Esophagus muscularis mucosa (tissue), 4 donors: ENCODE measurements at places on chromosomes 5 and 9. TPM values are rescaled to one million over a fixed set of nuclear protein-coding genes. Genes with fewer than 3 reads are reported as not detected.

GRCh38 chr9:25752398-25752797, 74.2 kb upstream of the TUSC1 start:
- no peaks in the 10 kb centered on the region for H3K27me3 ChIP-seq
- H3K4me3 ChIP-seq, result no peak overlapping the region
- H3K36me3 ChIP-seq, result no peaks in the 10 kb centered on the region

DNA sequence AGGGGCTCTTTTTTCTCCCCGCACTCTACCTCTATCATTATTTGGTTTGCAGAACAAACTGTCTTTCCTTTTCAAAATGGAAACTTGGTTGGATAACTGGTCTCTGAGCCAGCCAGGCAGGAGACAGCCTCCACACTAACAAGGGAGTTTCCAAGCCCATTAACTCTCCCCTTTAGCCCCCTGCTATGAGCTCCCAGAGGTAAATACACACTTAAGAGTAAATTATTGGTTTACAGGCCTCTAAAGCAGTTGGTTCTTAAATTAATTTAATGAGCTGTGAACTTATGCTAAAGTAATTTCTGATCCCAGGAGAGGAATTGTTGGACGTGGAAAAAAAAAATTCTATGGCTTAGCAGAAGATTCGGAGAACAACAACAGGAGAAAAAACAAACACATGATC, 30.3 kb downstream of the EPB41L4A start:
- no peaks in the 10 kb centered on the region for H3K4me1 ChIP-seq
- no peak for DNase-seq
- no peak overlapping the region for H3K4me3 ChIP-seq
- no peaks in the 10 kb centered on the region for H3K27me3 ChIP-seq

- no peak overlapping the region for H3K4me3 ChIP-seq
- no peaks in the 10 kb centered on the region for H3K36me3 ChIP-seq
- no peaks in the 10 kb centered on the region for H3K4me1 ChIP-seq
- no peak for DNase-seq
- H3K27me3 ChIP-seq, result no peaks in the 10 kb centered on the region
- H3K27ac ChIP-seq, result no peak overlapping the region
Measured at GRCh38 chr5:79526928-79527327, 13.0 kb upstream of the HOMER1 start.

CTXN3 gene
- not detected for total RNA-seq

GRCh38 chr5:77221115-77221514, 10.6 kb downstream of the PDE8B start:
- H3K4me1 ChIP-seq, result no peaks in the 10 kb centered on the region
- H3K27ac ChIP-seq, result no peak overlapping the region
- no peak for DNase-seq
- no peaks in the 10 kb centered on the region for H3K27me3 ChIP-seq
- H3K4me3 ChIP-seq, result no peak overlapping the region
- H3K36me3 ChIP-seq, result no peaks in the 10 kb centered on the region

DNA sequence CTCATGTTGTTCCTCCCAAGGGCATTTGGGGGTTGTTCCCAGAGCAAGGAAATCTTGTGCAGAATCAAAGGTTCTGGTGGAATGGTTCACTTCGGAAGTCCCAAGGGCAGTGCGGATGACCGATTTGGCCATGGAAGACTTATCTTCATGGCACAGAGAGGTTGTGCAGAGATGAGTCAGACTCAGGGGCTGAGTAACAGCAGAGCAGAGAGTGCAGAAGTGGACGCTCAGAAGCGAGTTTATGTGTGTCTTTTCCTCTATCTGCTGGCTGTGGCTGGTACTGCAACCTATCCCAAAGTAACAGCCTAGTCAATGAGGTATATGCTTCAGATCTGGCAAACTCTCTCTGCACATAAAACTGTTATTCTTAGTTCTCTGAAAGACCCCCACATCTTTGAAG, 118.1 kb downstream of the DPYSL3 start:
- no peak overlapping the region for H3K4me3 ChIP-seq
- peaks cover 39% of the 10 kb centered on the region for H3K4me1 ChIP-seq
- peaks cover 28% of the 10 kb centered on the region for H3K36me3 ChIP-seq
- H3K27ac ChIP-seq, result peak overlapping the region; percentile 55
- no peaks in the 10 kb centered on the region for H3K27me3 ChIP-seq
- DNase-seq, result no peak

PALM2AKAP2 gene
- total RNA-seq, result 8.1 TPM

- H3K4me3 ChIP-seq, result no peak overlapping the region
- no peaks in the 10 kb centered on the region for H3K4me1 ChIP-seq
- H3K27ac ChIP-seq, result no peak overlapping the region
Measured at GRCh38 chr5:98700730-98701129, 72.7 kb upstream of the RGMB start.

DNA sequence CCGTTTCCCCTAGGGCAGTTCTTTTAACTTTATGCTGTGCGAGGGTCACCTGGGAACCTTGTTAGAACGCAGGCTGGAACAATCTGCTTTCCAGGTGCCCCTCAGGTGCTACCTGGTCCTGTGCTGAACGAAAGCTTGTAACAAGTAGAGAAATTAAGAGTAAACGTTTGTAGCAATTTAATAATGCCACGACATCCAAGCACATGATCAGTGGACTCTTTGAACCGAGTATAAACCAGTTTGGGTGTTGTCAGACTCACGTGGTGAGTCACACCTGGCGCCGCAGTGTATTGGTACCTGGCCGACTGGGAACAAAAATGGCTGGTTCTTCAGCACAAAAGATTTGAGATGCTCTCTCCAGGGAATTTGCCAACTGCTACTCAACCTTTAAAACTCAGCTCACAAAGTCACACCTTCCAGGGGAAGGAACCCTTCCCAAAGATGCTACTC, 926 bp upstream of the MYO10 start:
- no peak for DNase-seq
- H3K36me3 ChIP-seq, result no peaks in the 10 kb centered on the region
- peaks cover 21% of the 10 kb centered on the region for H3K27me3 ChIP-seq
- peak overlapping the region; percentile 73 for H3K4me3 ChIP-seq

GRCh38 chr5:109105631-109106267, 304.0 kb downstream of the PJA2 start:
- H3K27ac ChIP-seq, result no peak overlapping the region
- H3K4me3 ChIP-seq, result no peak overlapping the region
- no peak for DNase-seq
- H3K27me3 ChIP-seq, result no peaks in the 10 kb centered on the region
- peaks cover 4% of the 10 kb centered on the region for H3K4me1 ChIP-seq

GRCh38 chr9:116501871-116502270, 185.2 kb upstream of the TRIM32 start:
- H3K36me3 ChIP-seq, result no peaks in the 10 kb centered on the region
- no peak overlapping the region for H3K4me3 ChIP-seq
- no peaks in the 10 kb centered on the region for H3K4me1 ChIP-seq

DTWD2 gene
- total RNA-seq, result 8.2 TPM

- H3K27ac ChIP-seq, result peak overlapping the region; percentile 99
- H3K4me1 ChIP-seq, result peaks cover 83% of the 10 kb centered on the region
- no peak overlapping the region for H3K4me3 ChIP-seq
- H3K36me3 ChIP-seq, result no peaks in the 10 kb centered on the region
- DNase-seq, result no peak
- no peaks in the 10 kb centered on the region for H3K27me3 ChIP-seq
Measured at GRCh38 chr5:32165597-32165996, 8.5 kb downstream of the GOLPH3 start.

SPATA31C1 gene
- not detected for total RNA-seq

DNA sequence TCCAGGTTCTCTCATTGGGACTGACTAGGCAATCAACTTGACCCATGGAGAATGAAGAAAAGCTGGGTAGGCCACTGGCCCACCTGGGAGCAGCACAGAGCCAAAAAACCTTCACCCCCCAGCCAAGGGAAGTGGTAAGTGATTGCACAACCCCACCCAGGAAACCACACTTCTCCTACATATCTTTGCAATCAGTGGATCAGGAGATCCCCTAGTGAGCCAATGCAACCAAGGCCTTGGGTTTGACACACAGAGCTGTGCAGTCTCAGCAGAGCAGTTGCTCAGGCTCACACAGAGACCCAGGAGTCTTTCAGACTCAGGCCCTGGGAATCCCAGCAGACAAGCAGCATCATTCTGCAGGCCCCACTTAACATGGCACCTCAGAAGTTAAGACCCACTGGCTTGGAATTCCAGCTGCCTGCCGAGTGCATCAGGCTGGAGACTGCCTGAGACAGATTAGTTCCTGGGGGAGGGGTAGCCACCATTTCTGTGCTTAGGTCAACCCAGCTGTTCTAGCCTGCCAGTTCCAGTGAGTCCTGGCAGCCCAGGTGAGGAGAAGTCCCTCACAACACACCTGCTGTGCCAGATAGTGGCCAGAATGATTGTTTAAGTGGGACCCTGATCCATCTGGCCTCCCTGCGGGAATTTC, 136.4 kb downstream of the SAXO1 start:
- no peaks in the 10 kb centered on the region for H3K4me1 ChIP-seq
- H3K27ac ChIP-seq, result no peak overlapping the region
- peaks cover 22% of the 10 kb centered on the region for H3K36me3 ChIP-seq
- no peaks in the 10 kb centered on the region for H3K27me3 ChIP-seq
- H3K4me3 ChIP-seq, result no peak overlapping the region

DNA sequence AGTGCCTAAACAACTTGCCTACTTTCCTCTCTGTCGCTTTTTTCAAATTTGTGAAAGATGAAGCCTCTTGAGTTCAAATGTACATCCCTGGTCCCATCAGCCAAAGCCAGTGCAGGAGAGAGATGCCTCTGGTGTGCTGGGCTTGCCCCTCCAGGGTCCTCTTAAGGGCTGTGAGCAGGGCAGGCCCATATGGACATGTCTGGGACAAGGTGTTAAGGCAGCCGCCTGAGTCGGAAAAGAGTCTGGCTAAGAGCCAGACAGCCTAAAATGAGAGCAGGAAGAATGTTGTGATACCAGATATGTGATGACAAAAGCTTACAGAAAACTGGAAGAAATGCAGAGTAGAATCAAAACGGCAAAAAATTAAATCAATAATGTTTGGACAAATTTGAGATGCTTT, 72.5 kb downstream of the APTX start:
- DNase-seq, result no peak
- no peak overlapping the region for H3K27ac ChIP-seq
- H3K27me3 ChIP-seq, result no peaks in the 10 kb centered on the region
- no peak overlapping the region for H3K4me3 ChIP-seq
- H3K36me3 ChIP-seq, result no peaks in the 10 kb centered on the region

GRCh38 chr5:88659529-88660263, 223.3 kb downstream of the MEF2C start:
- no peaks in the 10 kb centered on the region for H3K36me3 ChIP-seq
- H3K4me3 ChIP-seq, result no peak overlapping the region
- no peaks in the 10 kb centered on the region for H3K27me3 ChIP-seq
- peak; percentile 79 for DNase-seq
- no peak overlapping the region for H3K27ac ChIP-seq
- peaks cover 21% of the 10 kb centered on the region for H3K4me1 ChIP-seq

DAB2IP gene
- 70.4 TPM for total RNA-seq

- DNase-seq, result peak; percentile 80
- H3K36me3 ChIP-seq, result no peaks in the 10 kb centered on the region
- no peak overlapping the region for H3K4me3 ChIP-seq
- H3K4me1 ChIP-seq, result no peaks in the 10 kb centered on the region
Measured at GRCh38 chr5:157188270-157188669, 7.6 kb downstream of the ITK start.

DMGDH gene
- total RNA-seq, result 4.2 TPM

- H3K4me1 ChIP-seq, result peaks cover 20% of the 10 kb centered on the region
- peak overlapping the region; percentile 23 for H3K4me3 ChIP-seq
- no peaks in the 10 kb centered on the region for H3K36me3 ChIP-seq
- DNase-seq, result no peak
- H3K27me3 ChIP-seq, result no peaks in the 10 kb centered on the region
Measured at GRCh38 chr9:107480386-107480789, 9.2 kb downstream of the KLF4 start.

- DNase-seq, result no peak
- no peaks in the 10 kb centered on the region for H3K36me3 ChIP-seq
- H3K27ac ChIP-seq, result peak within 1 kb of the TSS; percentile 73
- peaks cover 72% of the 10 kb centered on the region for H3K4me1 ChIP-seq
- no peaks in the 10 kb centered on the region for H3K27me3 ChIP-seq
Measured at GRCh38 chr9:73151653-73152542, at the start of gene ANXA1. ANXA1 (plus strand) TSS chr9:73151865; CDS start chr9:73158536, 6,671 bp downstream.

ADAMTS2 gene
- 31.8 TPM for total RNA-seq

DNA sequence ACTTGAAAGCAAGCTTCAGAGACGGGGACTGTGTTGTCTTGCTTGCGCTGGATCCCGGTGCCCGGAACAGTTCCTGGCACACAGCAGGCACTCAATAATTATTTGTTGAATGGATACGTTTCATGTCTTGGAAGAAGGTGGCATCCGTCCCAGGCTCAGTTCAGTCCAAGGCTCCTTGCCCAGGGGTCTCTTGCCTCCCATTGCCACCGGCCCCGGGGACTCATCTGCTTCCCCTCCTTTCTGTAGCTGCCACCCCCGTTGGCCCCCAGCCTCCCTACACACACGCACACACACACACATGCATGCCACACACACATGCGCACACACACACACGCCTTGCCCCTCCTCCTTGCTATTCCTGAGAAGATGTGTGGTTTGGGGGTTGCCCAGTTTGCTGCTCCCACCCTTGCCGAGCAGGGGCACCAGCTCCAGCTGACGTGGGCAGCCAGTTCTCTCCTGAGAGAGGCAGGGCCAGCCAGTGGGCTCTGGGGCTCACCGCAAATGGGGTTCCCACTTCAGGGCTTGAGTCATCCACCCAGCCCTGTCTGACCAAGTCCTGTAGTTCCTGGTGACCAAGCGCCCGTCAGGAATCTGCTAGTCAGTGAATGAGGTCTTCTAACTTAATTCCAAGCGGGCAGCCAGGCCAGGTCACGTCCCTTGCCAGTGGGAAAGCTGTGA, 41.8 kb downstream of the HK3 start:
- no peak for DNase-seq
- no peaks in the 10 kb centered on the region for H3K36me3 ChIP-seq
- no peak overlapping the region for H3K27ac ChIP-seq
- H3K27me3 ChIP-seq, result peaks cover under 1% of the 10 kb centered on the region
- H3K4me1 ChIP-seq, result no peaks in the 10 kb centered on the region

DNA sequence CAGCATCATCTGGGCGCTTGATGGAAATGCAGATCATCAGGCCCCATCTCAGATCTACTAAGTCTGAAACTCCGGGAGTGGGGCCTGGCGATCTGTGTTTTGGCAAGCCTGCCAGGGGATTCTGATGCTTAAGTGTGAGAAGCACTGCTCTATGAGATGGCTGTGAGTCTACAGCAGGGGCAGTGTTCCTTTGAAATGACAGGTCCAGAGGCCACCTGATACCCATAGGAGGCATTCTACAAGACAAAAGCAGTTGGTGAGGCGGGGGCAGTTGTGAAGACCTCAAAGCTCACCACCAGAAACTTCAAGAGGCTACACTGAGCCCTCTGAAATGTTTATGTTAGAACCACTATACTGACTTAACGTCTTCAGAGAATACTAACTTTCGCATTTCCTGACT, 86.9 kb upstream of the SPATA31D4 start:
- DNase-seq, result no peak
- no peak overlapping the region for H3K4me3 ChIP-seq
- H3K36me3 ChIP-seq, result no peaks in the 10 kb centered on the region
- peak overlapping the region; percentile 4 for H3K27ac ChIP-seq
- peaks cover 12% of the 10 kb centered on the region for H3K4me1 ChIP-seq

DNA sequence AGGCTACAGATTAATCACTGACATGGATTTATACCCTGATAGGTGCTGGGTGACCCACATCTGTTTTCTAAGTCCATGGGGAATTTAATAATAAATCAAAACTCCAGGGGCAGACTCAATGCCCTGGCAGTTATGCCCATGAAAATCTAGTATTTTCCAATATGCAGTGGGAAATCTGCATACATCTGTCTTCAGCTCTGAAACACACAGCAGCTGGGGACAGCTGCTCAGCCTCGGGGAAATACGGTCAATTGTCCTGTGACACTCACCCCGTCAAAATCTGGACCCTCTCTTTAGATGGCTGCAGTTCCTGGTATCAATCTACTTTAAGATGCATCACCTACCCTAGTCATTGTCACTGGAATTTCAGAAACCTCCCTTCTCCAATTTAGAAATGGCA, 12.7 kb upstream of the C1QTNF3 start:
- no peaks in the 10 kb centered on the region for H3K36me3 ChIP-seq
- DNase-seq, result no peak
- no peak overlapping the region for H3K27ac ChIP-seq
- no peaks in the 10 kb centered on the region for H3K27me3 ChIP-seq
- H3K4me1 ChIP-seq, result no peaks in the 10 kb centered on the region

SLC34A3 gene
- total RNA-seq, result not detected

IFNB1 gene
- total RNA-seq, result not detected
